ENCODE measurements at places on chromosomes 3 and 15.

DNA sequence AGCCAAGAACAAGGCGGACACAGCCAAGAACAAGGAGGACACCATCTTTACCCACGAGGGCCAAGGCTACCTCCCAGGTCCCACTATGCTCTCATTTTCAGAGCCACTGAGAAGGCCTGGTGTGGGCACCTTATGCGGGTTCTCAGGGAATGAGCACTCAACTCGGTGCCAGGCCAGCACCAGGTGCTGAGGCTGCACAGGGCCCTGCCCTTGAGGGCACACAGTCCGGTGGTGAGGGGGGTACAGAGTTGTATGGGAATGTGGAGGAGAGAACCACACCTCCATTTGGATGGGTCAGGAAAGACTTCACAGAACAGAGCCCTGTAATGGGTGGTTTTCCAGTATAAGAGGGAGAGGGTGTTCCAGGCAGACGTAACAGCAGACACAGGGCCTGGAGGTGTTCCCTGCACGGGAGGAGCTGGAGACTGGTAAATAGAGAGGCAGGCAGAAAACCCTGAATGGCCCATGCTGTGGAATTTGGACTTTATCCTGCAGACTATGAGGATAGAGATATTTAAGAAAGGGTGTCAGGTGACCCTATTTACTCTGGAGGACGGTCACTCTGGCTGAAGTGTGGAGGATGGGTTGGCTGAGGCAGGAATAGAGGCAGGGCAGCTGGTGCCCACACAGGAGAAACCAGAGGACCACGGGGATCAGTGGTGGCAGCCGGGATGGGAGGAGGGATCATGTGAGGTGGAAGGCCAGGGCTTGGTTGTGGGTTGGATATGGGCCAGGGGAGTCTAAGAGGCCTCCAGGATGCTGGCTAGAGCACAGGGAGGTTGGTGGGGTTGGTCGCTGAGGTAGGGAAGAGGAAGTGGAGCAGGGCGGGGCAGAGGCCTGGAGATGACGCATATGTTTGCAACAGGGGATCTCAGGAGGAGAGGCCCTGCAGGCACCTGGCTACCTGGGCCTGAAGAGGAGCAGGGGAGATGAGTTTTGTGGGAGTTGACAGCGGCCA, 34.6 kb downstream of the CRABP1 start:
- DNase-seq: no peak

DNA sequence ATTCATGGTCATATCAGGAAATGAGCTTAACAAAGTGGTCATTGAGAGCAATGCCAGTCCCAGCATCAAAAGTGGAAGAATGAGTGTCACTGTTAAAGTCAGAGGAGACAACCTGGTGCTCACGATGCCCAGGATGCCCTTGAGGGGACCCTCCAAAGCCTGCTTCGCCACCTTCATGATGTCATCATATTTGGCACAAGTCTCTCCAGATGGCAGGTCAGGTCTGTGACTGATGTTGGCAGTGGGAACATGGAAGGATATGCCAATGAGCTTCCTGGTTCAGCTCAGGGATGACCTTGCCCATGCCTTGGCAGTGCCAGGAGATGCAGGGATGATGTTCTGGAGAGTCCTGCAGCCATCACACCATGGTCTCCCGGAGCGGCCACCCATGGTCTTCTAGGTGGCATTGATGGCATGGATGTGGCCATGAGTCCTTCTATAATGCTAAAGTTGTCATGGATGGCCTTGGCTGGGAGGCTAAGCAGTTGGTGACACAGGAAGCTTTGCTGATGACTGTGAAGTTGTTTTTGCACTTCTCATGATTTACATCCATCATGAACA, 344.9 kb downstream of the SLC9A9 start:
- no peak for DNase-seq

- no peak for DNase-seq
Observed at GRCh38 chr3:72818092-72818773, 30.0 kb downstream of the SHQ1 start.

GRCh38 chr3:179768080-179768479, 115.2 kb downstream of the USP13 start:
- DNase-seq: no peak

- no peak for DNase-seq
Observed at GRCh38 chr3:40994611-40995010, 204.7 kb upstream of the CTNNB1 start.

DNA sequence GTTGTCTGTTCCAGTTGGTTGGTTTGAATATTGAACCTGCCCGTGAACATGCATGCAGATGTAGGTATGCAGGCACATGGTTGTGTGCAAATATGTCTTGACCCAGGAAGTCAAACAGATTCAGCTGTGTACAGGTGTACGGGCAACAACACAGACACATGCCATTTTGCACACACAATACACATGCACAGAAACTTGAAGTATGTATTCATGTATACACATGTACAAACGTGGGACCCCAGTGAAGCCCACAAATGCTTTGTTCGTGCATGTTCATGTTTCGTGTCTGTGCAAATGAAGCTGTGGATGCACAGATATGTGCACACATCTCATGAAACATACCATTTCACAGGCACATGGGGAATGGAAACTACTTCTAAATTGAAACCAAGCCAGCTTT, 30.7 kb downstream of the IDH3A start:
- DNase-seq: no peak

GRCh38 chr15:40379853-40380252, 2.7 kb upstream of the KNSTRN start:
- DNase-seq: no peak

- DNase-seq: peak; percentile 46
Observed at GRCh38 chr15:66293419-66294156, at the start of gene DIS3L. TSS of gene DIS3L (plus strand) at chr15:66293568. CDS start at chr15:66293597, 29 bp downstream.

- DNase-seq: no peak
Observed at GRCh38 chr3:65265942-65266590, 578.3 kb upstream of the ADAMTS9 start.

DNA sequence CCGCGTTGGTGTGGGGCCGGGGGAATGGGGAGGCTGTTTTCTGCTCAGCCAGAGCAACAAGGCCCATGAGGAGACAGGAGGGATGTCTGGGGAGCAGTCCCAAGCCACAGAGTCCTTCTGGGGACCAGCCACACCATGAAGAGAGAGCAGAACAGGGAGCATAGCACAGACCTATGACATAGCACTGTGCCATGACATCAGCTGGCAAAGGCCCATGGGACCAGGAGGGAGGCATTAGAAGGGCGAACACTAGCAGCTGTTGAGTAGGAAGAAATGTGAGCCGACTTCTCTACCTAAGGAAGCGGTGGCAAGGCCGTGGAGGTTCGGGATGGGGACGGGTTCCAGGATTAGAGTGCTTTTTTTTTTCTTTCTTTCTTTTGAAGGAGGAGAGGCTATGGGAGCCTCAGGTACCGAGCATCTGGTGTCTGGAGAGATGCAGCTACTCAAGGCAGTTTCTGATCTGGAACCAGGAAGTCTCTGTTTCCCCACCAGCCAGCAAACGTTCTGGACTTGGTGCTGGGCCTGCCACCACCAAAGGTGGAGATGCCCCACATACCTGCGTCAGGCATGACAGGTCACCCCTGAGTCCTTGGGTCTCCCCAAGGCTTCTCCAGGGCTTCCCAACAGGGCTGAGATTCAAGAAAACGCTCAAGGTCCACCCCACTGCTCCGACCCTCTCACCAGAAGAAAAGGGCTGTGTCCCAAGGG, 77.3 kb upstream of the CGNL1 start:
- no peak for DNase-seq

DNA sequence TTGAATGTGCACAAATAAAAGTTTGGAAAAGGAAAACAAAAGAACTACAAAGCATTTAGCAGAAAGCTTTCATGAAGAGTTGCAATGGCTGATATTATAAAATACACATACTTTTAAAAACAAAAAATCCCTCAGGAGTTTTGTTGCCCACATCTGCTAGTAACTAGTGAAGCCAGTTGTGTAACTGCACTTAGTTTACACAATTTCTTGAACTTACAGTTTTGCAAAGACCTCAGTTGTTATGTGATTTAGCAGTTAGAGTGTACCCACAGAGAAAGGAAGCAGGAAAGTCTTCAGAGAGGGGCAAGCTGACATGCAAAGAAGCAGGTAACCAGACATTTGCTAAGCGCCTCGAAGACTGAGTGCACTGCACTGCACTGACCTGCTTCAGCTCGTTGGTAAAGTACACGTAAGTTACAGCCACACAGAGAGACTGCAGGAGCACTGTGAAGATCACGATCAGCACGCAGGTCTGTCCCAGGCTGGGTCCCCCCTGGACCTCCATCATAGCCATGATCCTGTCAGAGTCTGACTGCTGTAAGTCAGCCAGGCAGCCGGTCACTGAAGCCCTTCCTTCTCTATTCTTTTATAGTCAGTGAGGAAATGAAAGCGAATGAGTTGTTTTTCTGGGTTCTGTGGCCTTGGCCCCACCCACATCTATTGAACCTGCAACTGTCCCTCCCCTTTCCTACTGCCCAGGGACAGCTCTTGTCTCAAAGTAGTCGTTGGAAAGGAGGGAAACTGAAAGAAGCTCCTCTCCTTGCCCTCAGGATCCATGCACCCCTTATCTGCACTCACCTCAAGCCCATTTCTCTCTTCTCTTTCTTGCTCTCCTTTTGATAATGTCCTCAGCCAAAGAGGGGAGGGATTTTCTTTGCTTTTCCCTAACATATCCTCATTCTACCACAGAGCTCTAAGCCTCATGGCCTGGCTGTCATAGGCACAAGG, at the start of gene TNFSF10:
TNFSF10 (minus strand) TSS at position 560 of the 948 bp plus-strand sequence; CDS start at position 514, 46 bp downstream.
- no peak for DNase-seq

DNA sequence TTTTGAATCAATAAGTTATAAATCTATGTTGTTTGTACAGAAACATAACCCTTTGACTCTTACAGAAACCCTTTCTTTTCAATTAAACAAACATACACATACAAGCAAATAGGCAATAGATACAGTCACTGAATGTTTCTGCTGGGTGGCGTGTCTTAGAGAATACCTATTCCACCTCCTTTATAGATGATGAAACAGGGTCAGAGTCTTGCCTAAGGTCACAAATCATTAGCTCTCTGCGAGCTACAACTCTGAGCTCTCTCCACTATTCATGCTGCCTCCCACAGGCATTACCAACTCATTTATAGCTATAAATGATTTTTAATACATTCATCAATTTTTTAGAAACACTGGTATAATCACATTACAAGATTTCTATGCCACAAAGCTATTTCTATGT, 152.6 kb downstream of the RSL24D1 start:
- no peak for DNase-seq

GRCh38 chr3:163071713-163072112, 1575.1 kb downstream of the OTOL1 start:
- no peak for DNase-seq

DNA sequence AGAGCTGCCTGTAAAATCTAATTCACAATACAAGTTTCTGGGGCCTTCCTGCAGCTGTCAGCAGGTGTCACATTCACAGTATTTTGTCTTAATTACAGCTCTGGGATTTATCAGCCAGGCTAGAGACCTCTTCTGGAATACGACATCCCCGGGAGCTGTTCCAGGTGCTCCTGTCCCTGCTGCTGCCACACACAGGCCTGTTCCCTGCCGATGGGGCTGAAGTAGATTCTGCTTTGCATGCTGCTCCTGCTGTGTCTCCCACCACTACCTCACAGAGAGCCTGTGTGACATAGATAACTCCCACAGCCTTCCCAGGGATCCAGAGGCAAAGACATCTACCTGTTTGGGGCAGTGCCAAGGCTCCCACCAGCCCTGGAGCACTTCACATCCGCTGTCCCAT, 20.4 kb downstream of the COLQ start:
- DNase-seq: no peak

GRCh38 chr3:104102386-104102785, 1264.3 kb upstream of the ALCAM start:
- DNase-seq: no peak

DNA sequence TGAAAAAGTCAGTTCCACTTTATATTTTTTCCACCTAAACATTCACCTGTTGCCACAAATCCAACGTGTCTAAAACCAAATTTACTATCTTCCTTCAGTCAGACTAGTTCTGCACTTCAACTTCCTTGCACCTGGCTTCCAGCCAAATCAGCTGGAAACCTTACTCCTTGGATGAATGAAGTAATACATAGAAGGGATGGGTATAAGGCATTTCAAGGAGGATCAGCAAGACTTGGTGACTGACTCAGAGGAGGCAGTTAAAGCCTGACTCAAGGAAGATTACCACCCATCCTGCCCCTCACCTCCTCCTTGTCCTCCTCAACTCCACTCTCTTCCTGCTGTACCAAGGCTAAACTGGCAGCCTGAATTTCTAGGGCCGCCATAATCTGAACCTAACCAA, 37.1 kb downstream of the QTRT2 start:
- no peak for DNase-seq

DNA sequence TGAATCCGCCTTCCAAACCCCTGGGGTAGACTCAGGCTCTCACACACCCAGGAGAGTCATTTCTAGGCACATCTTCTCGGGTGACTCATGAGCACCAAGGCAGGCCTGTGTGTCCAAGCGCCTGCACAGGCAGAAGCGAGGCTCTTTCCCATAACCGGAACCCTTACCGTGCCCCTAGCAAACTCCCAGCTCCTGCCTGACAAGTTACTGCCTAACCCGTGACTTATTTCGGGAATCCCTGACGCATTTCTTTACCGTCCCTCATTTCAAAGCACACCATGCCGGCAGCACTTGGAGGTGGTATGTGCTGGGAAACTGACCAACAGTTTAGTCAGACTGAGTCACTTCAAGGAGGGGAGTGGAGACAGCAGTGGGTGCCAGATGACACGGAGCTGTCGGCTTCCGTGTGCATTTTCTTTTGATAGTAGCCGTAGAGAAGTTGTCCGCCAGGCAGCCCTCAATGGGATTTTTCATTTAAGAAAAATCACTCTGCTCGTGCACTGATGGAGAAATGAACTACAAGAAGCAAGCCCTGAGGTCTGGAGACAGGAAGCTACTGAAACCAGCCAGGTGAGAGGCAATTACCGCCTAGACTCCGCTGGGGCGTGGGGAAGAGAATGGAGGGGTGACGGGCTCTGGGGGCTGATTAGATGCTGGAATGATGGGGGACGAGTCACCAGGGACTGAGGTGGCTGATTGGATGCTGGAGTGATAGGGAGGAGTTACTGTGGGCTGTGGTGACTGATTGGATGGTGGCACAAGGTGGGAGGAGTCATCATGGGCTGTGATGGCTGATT, 17.3 kb upstream of the HRH1 start:
- DNase-seq: no peak

GRCh38 chr15:101047301-101047781, 128.2 kb downstream of the LRRK1 start:
- DNase-seq: no peak

GRCh38 chr3:45082142-45082538, 56.0 kb downstream of the CLEC3B start:
- no peak for DNase-seq

- DNase-seq: no peak
Observed at GRCh38 chr3:69488026-69488425, 102.1 kb upstream of the FRMD4B start.

DNA sequence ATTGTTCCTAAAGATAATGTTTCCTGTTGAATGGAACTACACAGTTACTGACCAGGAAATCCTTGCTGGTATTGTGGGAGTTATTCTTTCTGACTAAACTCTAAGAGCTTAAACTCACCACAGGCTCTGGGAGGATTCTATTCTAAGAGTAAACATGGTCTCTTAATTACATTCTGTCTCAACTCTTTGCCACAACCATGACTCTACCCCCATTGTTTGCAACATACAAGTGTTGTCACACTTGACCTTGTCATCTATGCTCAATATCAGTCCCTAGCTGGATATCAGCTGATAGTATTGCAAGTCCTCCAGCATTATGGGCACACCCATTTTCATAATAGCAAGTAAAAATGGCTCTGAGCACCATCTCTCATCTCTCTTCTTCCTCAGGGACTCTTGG, 29.6 kb upstream of the SECISBP2L start:
- no peak for DNase-seq

- no peak for DNase-seq
Observed at GRCh38 chr3:160200353-160200752, 24.9 kb upstream of the C3orf80 start.
